T1000 (cell line): ENCODE measurements at places on chromosomes 2 and 18.
A peak's percentile ranks its signal among the peaks of the same experiment; 100 is the strongest.

DNA sequence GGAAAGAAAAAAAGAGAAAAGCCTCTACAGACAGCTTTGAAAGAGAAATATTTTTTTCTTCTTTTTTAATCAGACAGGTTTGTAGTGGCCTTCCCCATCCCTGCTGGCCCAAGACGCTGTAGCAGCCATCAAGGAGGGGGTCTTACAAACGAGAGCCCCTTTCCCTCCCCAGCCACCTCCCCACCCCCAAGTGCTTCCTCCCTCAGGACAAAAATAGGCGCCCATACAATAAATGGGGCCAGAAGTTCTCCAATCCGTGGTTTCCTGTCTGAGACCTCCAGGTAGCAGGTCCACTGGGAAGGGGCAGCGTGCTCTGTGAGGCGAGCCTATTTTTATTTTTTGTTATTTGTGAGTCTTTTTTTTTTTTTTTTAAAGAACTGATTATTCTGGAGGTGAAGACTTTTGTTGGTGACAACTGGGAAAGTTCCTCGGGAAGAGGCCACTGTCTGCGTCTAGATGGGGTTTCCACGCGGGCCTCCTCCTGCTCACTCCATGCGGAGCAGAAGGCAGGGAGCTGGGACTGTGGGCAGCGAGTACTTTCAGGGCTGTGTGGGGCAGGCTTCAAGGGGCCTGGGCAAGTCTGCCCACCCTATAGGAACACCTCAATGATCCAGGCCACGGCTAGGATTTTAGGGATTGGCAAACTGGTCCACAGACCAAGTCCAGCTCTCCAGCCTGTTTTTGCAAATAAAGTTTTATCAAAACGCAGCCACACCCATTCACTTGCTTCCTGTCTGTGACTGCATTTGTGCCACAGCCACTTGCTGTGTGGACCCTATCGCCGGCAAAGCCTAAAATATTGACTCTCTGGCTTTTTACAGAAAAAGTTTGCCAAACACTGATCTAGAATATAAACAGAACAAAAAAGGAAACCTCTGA is 139.6 kb downstream of the CTIF start:
- DNase-seq, result no peak

DNA sequence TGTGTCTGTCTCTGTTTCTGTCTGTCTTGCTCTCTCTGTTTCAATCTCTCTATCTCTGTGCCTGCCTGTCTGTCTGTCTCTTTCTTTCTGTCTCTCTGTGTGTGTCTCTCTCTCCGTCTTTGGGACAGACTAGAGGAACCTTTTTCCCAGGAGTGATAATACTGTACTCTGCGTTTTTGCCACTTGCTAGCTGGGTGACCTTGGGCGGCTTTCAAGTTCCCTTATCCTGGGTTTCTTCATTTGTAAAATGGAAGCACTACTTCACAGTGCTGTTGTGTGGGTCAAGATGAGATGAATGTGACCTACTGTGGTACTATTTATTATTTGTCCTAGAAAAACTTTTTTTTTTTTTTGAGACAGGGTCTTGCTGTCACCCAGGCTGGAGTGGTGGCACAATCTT is 42.4 kb downstream of the HPCAL1 start:
- no peak for DNase-seq

DNA sequence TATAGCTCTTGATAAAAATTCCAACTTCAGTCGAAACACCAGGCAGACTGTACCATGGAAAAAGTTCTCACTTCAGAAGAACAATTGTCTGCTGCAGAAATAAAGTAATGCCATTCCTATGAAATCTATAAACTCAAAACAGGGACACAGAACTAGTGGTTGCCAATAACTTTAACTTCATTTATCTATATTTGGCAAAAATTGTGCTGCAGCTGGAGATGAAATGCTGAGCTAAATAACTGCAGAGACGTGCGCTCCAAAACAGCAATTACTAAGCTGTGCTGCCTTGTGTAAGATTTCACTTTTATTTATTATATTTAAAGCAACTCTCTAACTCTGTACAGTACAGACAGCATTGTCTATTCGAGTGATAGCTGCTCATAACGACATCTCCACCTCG is 540.1 kb upstream of the ID2 start:
- DNase-seq, result no peak

- DNase-seq, result no peak
Observed at GRCh38 chr2:72694715-72695496, 130.9 kb downstream of the EXOC6B start.

GRCh38 chr2:233328922-233329321 is 21.3 kb downstream of the SAG start:
- DNase-seq, result no peak

- no peak for DNase-seq
Observed at GRCh38 chr18:5488844-5489243, 55.0 kb downstream of the EPB41L3 start.

GRCh38 chr18:25646971-25647370 is 295.0 kb upstream of the ZNF521 start:
- DNase-seq, result no peak

GRCh38 chr2:132726155-132726554 is 56.1 kb upstream of the LYPD1 start:
- DNase-seq, result no peak

DNA sequence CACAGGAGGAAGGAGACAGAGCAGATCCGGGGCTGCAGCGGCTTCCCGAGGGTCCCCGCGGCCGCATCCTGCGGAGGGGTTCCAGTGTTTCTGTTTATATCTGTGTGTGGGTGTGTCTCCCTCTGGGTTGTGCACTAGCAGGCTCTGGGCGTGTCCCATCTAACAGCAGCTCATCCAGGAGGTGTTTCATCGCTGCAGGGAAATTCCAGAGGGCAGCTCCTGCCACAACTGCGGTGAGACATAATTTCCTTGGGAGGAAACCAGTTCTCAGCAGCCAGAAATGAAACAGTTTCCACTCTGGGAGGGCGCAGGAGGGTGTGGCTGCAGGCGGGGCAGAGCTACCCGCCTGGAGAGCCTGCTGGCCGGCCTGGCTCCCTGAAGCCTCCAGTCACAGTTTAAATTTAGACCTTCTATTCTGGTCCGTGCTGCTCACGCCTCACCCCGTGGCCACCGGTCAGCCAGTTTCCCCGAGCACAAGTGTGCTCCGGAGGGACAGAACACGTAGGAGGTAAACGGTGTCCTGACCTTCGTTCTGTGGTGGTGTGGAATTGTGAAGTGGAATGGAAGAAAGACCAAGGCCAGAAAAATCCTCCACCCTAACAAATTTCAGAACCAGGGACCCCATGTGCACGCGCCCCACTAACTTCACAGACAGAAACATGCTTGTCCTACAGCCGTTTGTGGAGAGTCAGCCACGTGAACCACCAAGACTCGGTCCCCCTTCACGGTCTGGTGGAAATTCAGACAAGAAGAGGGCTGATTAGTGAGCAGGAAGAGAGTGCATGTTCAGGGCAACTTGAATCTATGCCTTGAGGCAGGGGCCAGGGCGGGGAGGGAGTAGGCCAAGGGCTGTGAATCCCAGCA is 50.2 kb downstream of the TEX44 start:
- peak; percentile 89 for DNase-seq

- no peak for DNase-seq
Observed at GRCh38 chr2:131584940-131585339, 57.3 kb downstream of the CCDC74A start.

GRCh38 chr2:108922141-108922915 is 66.7 kb downstream of the EDAR start:
- DNase-seq, result peak; percentile 38

DNA sequence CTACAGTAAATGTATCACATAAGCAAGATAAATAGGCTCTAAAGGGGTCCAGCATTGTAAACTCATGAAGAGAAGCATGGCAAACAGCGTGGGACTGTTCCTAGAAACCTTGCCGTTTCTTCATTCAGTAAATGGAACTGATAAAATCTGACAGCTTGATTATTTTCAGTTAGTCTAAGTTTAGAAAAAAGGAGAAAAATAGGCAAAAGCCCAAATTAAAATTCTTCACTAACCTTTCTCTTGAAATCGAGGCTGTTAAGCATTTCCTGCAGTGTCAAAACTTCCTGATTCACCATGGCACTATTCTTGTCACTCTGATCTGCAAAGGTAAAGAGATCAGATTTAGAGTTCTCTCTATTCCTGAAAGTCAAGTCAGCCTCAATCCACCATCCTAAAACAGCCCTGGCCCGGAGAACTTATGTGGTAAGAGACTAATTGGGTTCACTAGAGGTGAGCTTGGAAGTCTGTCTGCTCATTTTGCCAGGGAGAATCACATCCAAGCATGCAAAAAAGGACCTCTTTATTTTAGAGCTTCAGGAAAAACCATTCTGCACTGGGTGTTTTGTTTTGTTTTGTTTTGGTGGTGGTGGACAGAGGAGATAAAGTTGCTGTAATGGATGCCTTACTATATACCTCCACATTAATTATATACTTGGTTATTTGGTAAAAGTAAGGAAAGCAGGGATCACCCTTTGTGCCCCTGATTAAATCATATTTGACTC is 52.4 kb upstream of the STAT1 start:
- no peak for DNase-seq

GRCh38 chr18:644395-645004 is 13.0 kb upstream of the TYMS start:
- no peak for DNase-seq

DNA sequence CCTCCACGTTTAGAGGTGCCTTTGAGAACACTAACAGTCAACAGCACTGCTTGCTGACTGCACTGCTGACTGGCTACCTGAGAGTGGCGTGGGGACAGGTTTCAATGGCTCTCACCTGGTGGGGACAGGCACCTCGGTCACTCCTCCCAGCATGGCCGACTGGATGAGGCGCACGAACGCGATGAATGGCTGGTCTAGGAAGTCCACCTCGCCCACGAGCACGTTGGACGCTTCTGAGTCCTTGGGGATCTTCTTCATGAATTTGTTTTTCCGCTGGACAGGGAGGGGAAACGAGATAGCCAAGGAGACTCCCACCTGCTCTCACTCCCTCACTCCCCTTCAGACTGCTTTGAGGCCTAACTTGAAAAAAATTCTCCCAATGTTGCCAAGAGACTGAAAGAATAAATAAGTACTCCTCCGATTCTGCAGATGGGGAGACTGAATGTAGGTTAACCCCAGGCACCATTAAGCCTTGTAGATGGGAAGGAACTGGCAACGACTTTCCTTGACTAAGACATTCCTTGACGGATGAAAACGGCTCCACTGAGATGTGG is 57.3 kb downstream of the MTHFD2 start:
- no peak for DNase-seq

GRCh38 chr2:1758774-1759610 is 14.7 kb upstream of the PXDN start:
- DNase-seq, result no peak

GRCh38 chr2:30656079-30656478 is 151.2 kb downstream of the CAPN13 start:
- no peak for DNase-seq

DNA sequence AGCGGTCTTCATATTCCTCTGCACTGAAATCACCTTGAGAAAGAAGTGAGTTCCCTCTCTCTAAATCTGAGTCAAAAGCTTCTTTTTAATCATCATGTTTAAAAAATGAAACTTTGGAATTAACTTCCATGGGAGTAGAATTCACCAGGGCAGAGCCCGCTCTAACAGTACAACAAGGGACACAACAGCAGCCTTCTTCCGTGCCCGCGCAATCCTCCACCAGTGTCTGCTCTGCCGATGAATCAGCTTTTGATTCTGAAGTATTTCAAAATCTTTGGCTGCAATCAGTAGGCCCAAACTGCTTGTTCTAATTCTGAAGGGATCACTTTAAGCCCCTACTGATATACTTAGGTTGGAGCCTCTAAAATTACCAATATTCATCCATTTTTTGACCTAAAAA is 76.9 kb downstream of the USP40 start:
- DNase-seq, result no peak
